ENCODE measurements at places on chromosomes 7 and 10. TPM values are rescaled to one million over a fixed set of nuclear protein-coding genes. Genes with fewer than 3 reads are reported as not detected.

Gene CPA1
- not detected for total RNA-seq

Gene INSYN2A
- total RNA-seq = not detected

Gene NPSR1
- not detected for total RNA-seq

- no peak for ATAC-seq
Observed at GRCh38 chr10:44619975-44620374, 235.1 kb upstream of the CXCL12 start.

DNA sequence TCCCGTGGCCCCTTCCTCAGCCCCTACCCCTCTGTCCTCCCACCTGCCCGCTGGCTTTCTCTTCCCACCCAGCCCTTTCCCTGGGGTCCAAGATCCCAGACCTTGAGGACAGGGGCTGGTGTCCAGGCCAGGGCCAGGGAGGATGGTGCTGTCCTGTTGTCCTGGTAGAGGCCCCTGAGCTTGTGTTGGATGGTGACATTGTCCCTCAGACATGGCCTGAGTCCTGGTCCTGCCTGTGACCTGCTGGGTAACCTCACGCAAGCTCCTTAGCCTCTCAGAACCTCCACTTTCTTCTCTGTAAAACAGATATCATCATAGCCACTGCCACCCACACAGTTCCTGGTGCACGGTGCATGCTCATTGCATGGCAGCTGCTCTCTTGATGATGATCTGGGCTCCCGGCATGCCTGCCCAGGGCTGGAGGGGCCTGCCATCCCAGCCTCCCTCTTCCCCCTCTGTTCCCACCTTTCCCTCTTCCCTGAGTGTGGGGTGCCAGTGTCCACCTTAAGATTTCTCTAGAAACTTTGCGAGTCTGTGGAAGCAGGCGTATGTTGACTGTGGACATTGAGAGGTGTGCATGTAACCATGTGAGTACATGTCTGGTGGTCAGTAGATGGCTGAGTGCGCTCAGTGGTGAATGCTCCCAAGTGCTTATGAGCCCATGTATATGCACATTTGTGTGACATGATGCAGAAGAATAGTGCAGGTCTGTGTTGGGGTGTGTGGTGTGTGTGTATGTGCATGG lies 60.4 kb downstream of the NEURL1 start:
- ATAC-seq = peak; percentile 83

GRCh38 chr7:132779164-132779563 lies 202.9 kb upstream of the PLXNA4 start:
- ATAC-seq = peak; percentile 28

- peak; percentile 99 for ATAC-seq
Observed at GRCh38 chr7:332646-333392, 42.8 kb downstream of the FOXL3 start.

DNA sequence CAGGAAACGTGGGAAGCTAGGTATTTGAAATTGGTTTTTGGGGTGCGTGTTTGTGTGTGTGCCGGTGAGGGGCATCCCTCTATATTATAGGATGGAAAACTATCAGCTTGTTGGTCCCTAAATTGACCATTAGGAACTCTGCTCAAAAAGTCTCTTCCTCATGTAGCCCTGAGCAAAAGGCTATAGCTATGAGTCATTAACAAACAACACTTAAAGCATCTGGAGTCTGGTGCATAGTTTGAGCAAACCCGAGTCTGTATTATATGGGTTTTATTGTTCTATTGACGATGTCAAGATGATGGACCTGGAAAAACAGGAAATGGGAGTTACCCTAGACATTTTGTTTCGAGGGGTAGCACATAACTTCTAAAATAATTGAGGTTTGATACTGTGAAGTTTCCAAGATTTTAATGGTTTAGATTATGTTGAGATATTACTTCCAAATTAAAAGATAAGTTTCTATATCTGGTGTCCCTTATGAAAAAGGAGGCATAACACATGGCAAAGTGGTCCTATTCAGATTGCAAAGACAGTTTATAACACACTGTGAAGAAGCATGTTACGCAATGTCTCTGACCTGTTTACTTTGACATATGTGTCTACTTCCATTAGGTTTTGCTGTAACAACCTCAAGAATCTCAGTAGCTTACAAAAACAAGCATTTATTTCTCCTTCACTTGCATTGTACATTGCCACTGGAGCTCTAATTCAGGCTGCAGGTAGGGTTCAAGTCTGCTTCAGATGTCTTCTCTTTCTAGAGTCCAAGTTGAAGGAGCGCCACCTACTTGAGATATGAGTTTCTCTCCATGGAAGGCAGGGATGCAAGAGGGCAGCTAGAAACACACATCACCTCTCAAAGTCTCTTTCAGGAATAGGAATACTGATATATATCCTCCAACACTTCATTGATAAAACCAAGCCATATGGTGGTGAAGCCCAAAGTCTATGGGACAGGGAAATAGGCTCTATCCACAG lies 357.7 kb downstream of the PHF14 start:
- ATAC-seq = no peak

DNA sequence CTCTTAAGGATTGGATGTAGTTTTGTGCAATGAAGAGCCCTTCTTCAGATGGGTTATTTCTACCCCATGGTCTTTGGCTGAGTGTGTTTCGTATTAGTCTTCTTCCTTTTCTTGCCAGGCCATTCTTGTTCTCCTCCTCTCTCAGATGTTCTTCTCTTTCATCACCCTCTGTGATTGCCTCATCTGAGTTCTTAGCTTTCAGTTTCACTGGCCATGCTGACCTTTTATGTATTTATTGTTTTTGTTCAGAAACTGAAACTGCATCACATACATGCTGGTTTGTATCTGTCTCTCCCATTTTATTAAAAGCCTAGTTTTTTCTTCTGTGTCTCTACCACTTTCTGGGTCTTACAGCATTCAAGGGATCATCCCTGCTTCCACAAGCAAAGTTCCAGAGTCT lies 21.7 kb upstream of the PCGF5 start:
- ATAC-seq = peak; percentile 37

DNA sequence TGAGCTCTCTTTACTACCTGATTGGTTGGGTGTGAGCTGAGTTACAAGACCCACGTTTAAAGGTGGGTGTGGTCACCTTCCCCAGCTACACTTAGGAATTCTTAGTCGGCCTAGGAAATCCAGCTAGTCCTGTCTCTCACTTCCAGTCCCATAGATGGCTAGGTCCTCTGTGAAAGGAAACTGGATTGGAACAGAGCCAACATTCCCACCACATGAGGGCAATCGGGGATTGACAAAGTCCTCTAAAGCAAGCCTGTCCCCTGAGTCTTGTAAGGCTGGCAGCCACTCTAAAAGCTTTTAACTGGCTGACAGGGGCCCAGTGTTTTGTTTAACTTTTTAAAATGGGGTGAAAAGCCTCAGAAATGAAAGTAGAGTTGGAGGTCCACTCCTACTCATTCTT lies 15.1 kb upstream of the CROT start:
- no peak for ATAC-seq

GRCh38 chr10:90999512-91000172 lies 78.8 kb upstream of the ANKRD1 start:
- no peak for ATAC-seq

DNA sequence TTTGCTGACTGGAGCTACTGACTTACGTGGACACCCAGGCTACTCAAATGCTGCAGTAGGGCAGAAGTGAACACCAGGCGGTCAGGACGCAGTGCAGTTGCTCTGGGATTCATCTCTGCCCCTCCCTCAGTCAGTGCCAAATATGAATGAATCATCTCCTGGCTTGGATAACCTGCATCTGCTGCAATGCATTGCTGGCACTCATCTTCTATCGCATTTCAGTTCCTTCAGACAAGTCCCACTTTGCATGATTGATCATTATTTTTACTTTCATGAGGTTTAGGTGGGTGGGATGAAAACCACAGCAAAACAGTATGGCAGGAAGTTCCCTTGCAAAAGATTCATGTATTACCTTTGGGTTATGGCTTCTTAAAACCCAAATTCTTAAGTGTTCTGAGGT lies 224.6 kb upstream of the NRP1 start:
- peak; percentile 21 for ATAC-seq

GRCh38 chr10:84230359-84230758 lies 5.0 kb upstream of the LRIT2 start:
- no peak for ATAC-seq

DNA sequence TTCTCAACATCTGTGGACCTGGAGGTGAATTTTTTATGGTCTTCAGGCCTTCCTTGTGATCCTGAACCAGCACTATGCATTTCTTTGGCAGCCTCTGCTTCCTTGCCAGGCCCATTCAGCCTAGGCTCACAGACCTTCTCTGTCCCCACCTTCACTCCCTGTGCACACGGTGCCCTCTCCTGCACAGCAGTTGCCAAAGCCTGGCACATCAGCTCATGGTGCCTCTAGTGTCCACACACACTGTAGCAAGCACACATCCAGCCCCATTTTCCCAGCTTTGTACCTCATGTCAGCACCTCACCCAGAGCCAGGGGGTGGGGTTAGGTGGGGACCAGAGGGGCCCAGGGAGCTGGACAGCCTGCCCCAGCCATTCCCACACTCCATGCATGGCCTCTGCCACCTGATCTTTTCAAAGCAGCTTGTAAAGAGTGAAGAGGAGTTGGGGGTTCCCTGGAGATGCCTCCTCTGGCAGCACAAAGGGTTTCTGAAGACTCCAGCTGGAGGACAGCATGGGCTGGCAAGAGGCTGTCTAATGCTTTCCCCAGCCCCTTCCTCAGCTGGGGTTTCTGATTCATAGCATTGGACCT lies 57.9 kb upstream of the TMEM72 start:
- ATAC-seq = no peak

- ATAC-seq = no peak
Observed at GRCh38 chr10:96753956-96754355, 33.6 kb upstream of the PIK3AP1 start.
